ENCODE measurements at places on chromosomes 6 and 20.

DNA sequence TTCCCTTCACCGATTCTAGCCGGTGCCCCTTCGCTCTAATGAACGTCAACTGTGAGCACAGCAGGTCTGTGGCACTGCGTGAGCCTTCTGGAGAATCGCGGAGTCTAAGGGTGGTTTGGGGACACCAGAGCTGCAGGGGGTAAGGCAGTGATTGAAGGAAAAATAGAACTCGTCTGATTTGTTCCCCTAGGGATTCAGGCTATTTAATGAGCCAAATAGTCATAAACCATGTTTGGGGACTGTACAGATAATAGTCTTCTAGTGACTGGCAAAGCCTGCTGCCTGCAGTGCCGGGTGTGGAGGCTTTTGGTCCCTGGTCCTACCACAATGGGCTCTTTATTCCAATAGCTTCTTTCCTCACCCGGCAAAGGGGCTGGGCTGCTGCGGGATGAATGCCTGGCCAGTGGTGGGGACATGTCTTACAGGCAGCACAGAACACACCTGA lies 11.1 kb upstream of the NTSR1 start:
- no peak for DNase-seq

- no peak for DNase-seq
These were observed 142.4 kb upstream of the TNFAIP3 start for GRCh38 chr6:137724495-137725211.

DNA sequence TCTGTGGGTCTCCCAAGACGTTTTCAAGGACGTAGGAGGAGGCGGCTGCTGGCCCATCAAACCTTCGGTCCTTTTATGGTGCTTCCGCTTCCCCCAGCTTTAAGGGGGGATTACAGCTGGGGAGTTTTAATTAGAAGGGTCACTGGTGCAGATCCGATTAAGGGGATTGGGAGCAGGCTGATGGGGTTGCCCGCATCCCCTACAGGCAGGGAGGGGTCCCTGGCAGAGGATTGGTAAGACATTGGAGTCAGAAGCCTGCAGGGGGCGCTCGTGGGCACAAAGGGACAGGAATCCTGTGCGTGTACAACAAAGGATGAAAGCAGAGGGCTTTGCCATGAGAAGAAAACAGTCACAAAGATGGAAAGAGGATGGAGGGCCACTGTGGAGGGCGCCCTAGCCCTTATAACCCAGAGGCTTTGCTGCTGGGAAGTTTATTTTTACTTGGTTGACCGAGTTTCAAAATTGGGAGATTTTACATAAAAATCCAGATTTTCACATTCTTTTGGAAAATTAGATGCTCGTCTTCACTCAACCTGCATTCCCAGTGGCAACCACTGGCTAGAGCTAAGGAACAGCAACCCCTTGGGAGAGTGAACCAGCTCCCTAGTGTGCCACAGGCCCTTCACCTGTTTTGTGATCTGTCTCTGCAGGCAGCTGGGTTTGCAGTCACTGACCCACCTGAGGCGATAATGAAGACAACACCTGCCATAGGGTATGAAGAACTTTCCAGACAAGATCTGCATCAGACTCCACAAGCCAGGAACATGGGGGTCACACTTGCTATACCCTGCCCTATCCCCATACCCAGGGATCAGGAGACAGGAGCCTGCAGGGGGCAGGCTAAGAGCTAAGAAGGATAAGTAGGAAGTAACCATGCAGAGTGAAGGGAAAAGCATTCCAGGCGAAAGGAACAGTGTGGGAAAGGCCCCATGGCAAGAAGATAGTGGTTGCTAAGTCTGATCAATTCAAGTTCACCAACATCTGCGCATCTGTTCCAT lies 97.7 kb downstream of the KCNB1 start:
- DNase-seq = peak; percentile 40

- DNase-seq = no peak
These were observed 13.5 kb upstream of the HLA-DQA1 start for GRCh38 chr6:32623693-32624092.

DNA sequence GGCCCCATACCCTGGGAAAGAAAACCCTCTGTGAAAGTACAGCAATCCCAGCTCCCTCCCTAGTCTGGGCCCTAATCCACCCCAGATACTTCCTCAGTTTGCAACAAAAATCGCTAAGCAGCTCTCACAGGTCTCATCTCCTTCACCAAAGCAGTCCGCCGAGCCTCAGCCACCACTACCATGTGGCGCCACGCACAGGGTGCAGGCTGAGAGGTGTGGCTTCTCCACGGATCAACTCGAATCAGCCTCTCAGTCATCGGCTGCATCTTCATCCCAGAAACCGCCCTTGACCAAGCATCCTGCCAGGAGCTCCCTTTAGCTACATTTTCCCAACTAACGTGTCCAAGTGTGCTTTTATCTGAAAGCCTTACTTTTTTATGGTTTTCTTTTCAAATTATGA lies 50.7 kb downstream of the ANKRD60 start:
- no peak for DNase-seq

- DNase-seq = no peak
These were observed 274.3 kb downstream of the COL12A1 start for GRCh38 chr6:74931558-74931957.

- no peak for DNase-seq
These were observed 4.9 kb upstream of the LAMA4 start for GRCh38 chr6:112259337-112259675.

GRCh38 chr6:159201336-159201735 lies 32.1 kb downstream of the FNDC1 start:
- no peak for DNase-seq

DNA sequence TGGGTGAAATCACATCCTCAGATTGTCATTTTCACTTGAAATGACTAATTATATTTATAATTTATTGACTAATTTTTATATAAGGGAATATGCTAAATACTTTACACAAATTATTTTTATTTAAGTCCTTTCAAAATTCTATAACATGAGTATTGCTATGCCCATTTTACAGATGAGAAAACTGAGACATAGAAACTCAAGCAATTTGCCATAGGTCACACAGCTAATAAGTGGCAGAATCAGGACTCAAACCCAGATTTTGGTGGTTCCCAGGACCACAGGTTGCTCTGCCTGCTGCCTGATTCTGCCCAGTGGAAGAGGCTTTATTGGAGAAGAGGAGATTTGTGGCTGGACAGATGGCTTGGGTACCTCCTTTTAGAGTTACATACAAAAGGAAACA lies 4.9 kb downstream of the ALDH8A1 start:
- no peak for DNase-seq
